Hepatocyte (in vitro differentiated cells): ENCODE measurements at places on chromosomes 7 and 10. TPM values are rescaled to one million over a fixed set of nuclear protein-coding genes. Genes with fewer than 3 reads are reported as not detected.

GRCh38 chr7:130095812-130096211 is 25.5 kb downstream of the KLHDC10 start:
- no peaks in the 10 kb centered on the region for H3K27me3 ChIP-seq
- peak overlapping the region; percentile 1 for H3K27ac ChIP-seq
- DNase-seq, result no peak
- no peaks in the 10 kb centered on the region for H3K36me3 ChIP-seq

DNA sequence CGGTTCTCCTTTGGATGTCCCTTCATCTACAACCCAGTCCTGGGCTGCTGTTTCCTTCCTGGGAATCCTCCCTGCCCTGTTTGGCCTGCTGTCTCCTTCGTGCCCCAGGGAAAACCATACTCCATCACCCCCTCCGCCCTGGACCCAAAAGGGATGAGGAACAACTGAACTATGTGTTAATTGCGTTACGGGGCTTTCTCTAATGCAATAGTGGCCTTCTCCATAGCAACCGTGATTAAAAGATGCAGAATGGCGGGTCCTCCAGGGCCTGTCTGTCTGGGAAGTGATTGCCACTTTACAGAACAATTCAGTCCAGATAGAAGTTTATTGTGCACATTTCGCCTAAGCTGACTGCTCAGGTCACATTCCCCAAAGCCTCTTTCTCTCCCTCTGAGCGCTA is 112.0 kb upstream of the FGFR2 start:
- H3K36me3 ChIP-seq, result no peaks in the 10 kb centered on the region
- no peak overlapping the region for H3K27ac ChIP-seq
- no peaks in the 10 kb centered on the region for H3K4me1 ChIP-seq
- no peak overlapping the region for H3K4me3 ChIP-seq
- DNase-seq, result no peak
- no peaks in the 10 kb centered on the region for H3K27me3 ChIP-seq

DNA sequence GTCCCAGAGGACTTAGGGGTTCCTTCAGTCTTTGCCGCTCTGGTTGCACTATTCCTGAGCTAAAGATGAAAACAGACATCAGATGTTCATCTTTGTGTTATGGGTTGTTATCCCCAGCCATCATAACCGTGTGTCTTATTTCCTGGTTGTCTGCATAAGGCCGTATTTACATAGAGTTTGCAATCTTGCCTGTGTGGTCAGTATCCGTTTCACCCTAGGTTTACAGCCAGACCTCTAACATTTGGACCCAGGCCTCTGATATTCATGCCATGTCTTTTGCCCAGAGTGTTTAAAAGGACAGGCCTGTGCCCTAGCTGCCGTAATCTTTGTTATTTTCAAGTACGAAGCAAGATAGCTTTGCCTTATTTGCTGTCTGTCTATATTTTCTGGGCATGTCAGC is 26.6 kb downstream of the LRRC4 start:
- H3K27me3 ChIP-seq, result no peaks in the 10 kb centered on the region
- H3K4me1 ChIP-seq, result peaks cover 19% of the 10 kb centered on the region
- no peak for DNase-seq

Gene AKR1D1
- total RNA-seq, result 19.4 and 25.4 TPM in 2 replicates

DNA sequence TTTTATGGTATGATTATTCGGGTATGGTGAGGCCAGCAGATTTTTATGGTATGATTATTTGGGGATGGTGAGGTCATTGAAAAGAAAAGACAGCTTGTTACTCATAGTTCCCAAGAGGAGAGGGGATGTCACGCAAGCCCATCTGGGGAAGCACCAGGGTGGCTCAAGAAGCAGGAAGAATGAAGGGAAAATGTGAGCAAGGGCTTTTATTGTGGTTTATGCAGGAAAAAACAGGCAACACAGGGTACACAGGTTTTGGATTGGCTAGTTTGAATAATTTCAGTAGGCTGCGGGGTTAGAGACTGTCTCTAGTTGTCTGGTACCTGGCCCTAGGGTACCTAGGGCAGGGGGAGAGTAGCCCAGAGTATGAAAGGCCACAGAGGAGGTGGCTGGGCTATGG is 26.8 kb upstream of the DGKI start:
- H3K27me3 ChIP-seq, result no peaks in the 10 kb centered on the region
- H3K36me3 ChIP-seq, result no peaks in the 10 kb centered on the region
- no peak overlapping the region for H3K27ac ChIP-seq

Gene ITGB8
- 34.2 and 37.0 TPM in 2 replicates for total RNA-seq

- H3K36me3 ChIP-seq, result no peaks in the 10 kb centered on the region
- H3K4me1 ChIP-seq, result no peaks in the 10 kb centered on the region
- H3K27me3 ChIP-seq, result no peaks in the 10 kb centered on the region
- no peak for DNase-seq
- H3K4me3 ChIP-seq, result no peak overlapping the region
Measured at GRCh38 chr7:91503934-91504555, 239.8 kb downstream of the FZD1 start.

Gene LYZL2
- total RNA-seq, result not detected in 2 replicates

GRCh38 chr7:55110993-55111361 is 92.2 kb downstream of the EGFR start:
- peaks cover 46% of the 10 kb centered on the region for H3K4me1 ChIP-seq
- no peaks in the 10 kb centered on the region for H3K27me3 ChIP-seq
- H3K36me3 ChIP-seq, result no peaks in the 10 kb centered on the region
- H3K27ac ChIP-seq, result peak overlapping the region; percentile 81

Gene CALCR
- total RNA-seq, result 0.07 and 0.12 TPM in 2 replicates

DNA sequence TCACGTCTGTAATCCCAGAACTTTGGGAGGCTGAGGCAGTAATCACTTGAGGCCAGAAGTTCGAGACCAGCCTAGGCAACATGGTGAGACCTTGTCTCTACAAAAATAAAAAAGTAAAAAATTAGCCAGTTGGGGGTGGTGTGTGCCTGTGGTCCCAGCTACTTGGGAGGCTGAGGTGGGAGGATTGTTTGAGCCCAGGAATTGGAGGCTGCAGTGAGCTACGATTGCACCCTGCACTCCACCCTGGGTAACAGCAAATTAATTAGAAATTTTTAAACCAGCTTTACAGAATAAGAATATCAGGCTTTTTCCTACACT is 136.0 kb downstream of the EPC1 start:
- DNase-seq, result no peak
- no peaks in the 10 kb centered on the region for H3K36me3 ChIP-seq
- no peaks in the 10 kb centered on the region for H3K4me1 ChIP-seq
- H3K27me3 ChIP-seq, result no peaks in the 10 kb centered on the region
- H3K4me3 ChIP-seq, result no peak overlapping the region
- H3K27ac ChIP-seq, result no peak overlapping the region

DNA sequence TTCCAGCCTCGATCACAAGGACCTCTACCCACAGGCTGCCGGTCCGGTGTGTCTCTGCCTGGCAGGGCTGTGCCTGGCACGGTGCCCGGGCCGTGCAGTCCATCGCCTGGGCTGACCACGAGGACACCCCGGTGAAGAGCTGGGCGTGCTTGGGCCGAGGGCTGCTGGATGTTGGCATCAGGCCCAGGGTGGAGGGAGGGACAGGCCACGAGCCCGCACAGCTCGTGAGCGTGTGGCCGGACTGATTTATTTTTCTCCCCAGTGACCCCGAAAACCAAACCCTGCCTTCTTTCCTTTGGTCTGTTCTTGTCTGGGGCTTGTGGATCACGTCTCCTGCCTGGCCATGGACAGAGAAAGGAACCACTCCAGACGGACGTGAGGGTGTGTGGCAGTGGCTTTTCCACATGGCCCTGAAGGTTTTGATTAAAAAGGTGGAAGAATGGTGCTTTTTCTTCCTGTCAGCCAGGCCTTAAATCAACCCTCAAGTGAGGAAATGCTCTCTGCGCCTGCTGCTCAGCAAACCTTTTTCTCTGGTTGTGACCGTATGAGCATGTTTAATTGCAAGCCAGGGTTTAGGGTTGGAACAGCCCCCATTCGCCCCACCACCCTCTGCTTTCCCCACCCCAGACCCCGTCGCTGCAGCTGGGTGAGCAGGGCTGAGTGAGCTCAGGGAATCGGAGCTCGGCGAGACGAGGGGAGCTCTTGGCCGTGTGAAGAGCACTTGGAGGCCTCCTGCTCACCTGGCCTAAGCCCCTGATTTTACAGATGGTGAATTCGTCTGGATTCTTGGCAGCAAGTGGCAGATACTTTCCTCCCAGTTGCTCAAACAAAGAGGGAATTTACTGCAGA is 130.1 kb downstream of the RGS10 start:
- no peak for DNase-seq
- H3K27me3 ChIP-seq, result no peaks in the 10 kb centered on the region
- peak overlapping the region; percentile 87 for H3K27ac ChIP-seq

DNA sequence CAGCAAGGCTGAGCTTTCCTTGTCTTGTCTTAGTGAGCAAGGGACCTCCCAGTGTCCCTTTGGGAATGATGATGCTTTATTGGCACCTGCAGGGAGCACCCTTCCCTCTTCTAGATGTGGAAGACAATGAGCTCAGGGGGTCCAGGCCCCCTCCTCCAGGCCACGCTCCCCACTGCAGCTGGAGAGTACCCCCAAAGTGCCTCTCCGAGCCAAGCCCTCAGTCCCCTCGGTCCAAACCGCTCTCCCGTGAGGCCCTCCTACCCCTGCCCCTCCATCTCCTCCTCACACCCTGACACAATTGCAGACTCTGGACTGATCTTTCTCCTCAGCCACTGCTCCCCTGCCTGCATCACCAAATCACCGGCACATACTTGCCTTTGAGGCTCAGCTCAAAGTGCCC is 16.7 kb downstream of the RBP3 start:
- H3K27ac ChIP-seq, result no peak overlapping the region
- DNase-seq, result no peak
- no peaks in the 10 kb centered on the region for H3K36me3 ChIP-seq
- no peak overlapping the region for H3K4me3 ChIP-seq
